ENCODE measurements at places on chromosomes 1 and 21. TPM values are rescaled to one million over a fixed set of nuclear protein-coding genes. Genes with fewer than 3 reads are reported as not detected.

The CYP4A11 gene
- total RNA-seq = not detected

The AMY1A gene
- total RNA-seq = not detected

The CCDC24 gene
- 1.1 TPM for total RNA-seq

The AMY1B gene
- total RNA-seq = not detected

The OR10X1 gene
- not detected for total RNA-seq

DNA sequence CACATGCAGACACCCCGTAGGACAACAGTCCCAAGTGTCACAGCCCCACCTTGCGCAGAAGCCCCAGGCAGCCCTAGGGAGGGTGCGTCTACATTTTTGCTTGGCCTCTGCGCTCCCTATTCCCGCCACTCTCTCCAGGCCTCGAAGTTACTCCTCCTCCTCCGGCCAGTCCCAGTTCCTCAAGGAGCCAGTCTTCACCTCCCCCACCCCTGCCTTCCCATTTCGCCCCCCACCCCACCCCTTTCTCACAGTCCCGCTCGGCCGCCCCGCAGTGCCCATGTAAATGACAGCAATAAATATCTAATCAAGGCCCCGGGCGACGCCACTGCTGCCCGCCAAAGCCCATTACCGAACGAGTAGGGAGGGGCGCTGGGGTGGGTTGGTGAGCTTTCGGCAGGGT lies 3.2 kb downstream of the DMBX1 start:
- peaks cover 22% of the 10 kb centered on the region for H3K4me1 ChIP-seq
- peaks cover 46% of the 10 kb centered on the region for H3K27me3 ChIP-seq
- no peaks in the 10 kb centered on the region for H3K36me3 ChIP-seq
- no peak for DNase-seq
- no peak overlapping the region for H3K4me3 ChIP-seq

- no peak for DNase-seq
- H3K4me3 ChIP-seq = no peak overlapping the region
- H3K27me3 ChIP-seq = no peaks in the 10 kb centered on the region
- H3K27ac ChIP-seq = no peak overlapping the region
- H3K36me3 ChIP-seq = peaks cover 26% of the 10 kb centered on the region
- no peaks in the 10 kb centered on the region for H3K4me1 ChIP-seq
These were observed 98.0 kb upstream of the HP1BP3 start for GRCh38 chr1:20885121-20885520.

DNA sequence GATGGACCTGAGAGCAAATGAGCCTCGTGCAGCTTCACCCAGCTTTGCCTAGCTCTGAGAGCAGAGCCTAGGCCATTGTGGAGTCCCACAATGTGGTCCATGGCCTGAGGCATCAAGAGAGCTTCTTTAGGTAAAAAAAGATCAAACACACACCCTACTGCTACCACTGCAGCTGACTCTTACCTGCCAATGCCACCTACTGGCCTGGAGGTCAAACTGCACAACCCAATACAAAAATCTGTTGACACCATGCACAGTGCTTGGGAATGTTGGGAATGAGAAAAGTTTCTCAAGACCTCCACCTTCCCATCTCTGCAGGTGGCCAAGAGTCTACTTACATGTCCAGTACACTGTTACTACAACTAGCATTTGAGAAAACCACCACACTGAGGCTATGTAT lies 60.6 kb downstream of the UCHL5 start:
- no peak overlapping the region for H3K27ac ChIP-seq
- peaks cover 27% of the 10 kb centered on the region for H3K36me3 ChIP-seq
- DNase-seq = no peak
- H3K27me3 ChIP-seq = no peaks in the 10 kb centered on the region

GRCh38 chr1:118325550-118326225 lies 140.7 kb upstream of the SPAG17 start:
- H3K4me1 ChIP-seq = no peaks in the 10 kb centered on the region
- H3K27me3 ChIP-seq = no peaks in the 10 kb centered on the region
- H3K36me3 ChIP-seq = no peaks in the 10 kb centered on the region
- no peak for DNase-seq

DNA sequence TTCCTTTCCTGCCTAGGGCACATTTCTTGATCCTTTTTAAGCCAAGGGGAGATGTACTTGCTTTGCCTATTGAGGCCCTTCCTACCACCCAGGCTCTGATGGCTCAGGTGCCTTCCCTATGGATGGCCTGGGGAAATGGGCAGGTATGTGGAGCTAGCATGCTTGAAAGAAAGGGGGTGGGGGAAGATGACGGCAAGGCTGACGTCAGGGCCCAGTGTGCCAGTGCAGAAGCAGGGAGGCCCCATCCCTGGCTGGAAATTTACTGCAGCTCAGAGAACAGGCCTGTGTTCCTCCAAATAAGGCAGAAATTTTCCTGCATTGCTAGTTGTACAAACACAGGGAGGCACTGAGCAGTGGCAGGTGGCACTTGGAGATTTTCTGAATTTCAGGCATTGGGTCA lies 453.2 kb upstream of the VAMP3 start:
- no peak overlapping the region for H3K4me3 ChIP-seq
- H3K27me3 ChIP-seq = no peaks in the 10 kb centered on the region
- no peak for DNase-seq
- H3K4me1 ChIP-seq = no peaks in the 10 kb centered on the region

DNA sequence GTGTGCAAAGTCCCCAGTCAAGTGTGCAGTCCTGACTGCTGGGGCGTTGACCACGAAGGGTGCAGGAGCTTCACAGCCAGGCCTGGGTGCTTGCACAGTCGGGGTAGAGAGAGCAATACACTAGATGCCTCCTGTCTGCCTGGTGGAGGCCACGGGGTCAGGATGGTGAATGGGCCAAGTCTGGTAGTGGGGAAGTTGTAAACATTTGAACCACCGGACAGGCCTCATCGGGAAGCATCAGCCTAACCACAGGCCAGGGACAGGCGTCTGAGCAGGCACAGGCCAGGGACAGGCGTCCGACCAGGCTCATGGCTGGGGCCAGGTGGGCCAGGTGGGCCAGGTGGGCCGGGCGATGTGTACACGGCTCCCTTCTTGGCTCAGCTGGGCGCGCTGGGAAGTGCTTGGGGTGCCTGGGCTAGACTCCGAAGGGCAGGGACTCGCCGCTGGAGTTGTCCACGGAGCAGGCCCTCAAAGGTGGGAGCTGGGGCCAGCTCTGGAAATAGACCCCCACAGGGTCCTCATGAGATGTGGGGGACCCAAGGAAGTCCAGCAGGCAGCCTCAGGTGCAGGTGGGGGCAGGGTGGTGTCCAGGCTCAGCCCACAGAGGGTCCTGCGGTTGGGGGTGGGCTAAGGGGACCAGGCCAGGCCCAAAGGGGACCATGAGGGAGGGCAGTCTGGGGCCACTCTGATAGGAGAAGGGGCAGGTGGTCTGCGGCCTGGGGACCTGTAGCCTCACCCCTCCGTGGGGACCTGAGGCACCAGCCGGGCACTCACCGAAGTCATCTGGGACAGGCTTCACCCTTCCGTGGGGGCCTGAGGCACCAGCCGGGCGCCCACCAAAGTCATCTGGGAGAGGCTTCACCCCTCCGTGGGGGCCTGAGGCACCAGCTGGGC lies 15.0 kb downstream of the COL6A1 start:
- no peak overlapping the region for H3K27ac ChIP-seq
- no peak overlapping the region for H3K4me3 ChIP-seq
- no peaks in the 10 kb centered on the region for H3K36me3 ChIP-seq
- DNase-seq = no peak

GRCh38 chr1:14320518-14320917 lies 278.0 kb upstream of the KAZN start:
- no peaks in the 10 kb centered on the region for H3K27me3 ChIP-seq
- no peaks in the 10 kb centered on the region for H3K36me3 ChIP-seq
- no peak for DNase-seq

The SAMD11 gene
- total RNA-seq = 6.9 TPM
